CD8-positive, alpha-beta memory T cell (primary cell): ENCODE measurements at places on chromosomes 12 and 14.

DNA sequence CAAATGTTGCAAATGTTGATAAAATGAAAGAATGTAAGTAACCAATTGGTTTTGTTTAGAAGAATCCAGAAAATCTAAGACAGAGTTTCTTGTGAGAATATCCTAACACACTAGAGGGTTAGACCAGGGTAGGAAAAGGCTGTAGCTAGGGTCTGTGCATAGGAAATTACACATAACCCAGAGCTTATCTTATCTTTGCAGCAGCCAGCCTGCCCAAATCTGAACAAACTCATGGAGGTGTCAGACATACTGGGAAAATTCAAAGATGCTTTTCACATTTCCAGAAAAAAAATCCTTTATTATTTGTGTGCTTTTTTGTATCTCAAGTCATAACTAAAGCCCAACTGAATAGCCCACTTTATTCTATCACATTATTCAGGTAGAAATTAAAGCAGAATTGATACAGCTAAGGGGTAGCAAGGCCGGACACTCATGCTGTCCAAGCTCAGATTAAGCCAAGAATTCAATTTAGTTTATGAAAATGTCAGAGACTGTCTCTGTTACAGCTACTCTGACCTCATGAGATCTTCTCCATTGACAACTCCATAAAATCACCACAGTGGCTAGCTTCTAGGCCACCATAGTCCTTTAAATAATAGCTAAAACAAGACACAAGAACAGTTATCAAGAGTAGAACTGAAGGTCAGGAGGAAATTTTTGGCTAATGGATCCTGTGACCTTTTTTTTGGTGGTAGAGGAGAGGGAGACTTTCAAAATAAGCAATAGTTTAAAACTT, 169.6 kb upstream of the RASSF8 start:
- no peaks in the 10 kb centered on the region for H3K4me1 ChIP-seq
- DNase-seq, result no peak
- no peaks in the 10 kb centered on the region for H3K27me3 ChIP-seq
- no peak overlapping the region for H3K27ac ChIP-seq
- no peak overlapping the region for H3K4me3 ChIP-seq

- no peaks in the 10 kb centered on the region for H3K27me3 ChIP-seq
- peak overlapping the region; percentile 79 for H3K4me3 ChIP-seq
- no peaks in the 10 kb centered on the region for H3K36me3 ChIP-seq
- DNase-seq, result no peak
- no peak overlapping the region for H3K27ac ChIP-seq
Measured at GRCh38 chr14:88384718-88385117, 739 bp upstream of the SPATA7 start.

DNA sequence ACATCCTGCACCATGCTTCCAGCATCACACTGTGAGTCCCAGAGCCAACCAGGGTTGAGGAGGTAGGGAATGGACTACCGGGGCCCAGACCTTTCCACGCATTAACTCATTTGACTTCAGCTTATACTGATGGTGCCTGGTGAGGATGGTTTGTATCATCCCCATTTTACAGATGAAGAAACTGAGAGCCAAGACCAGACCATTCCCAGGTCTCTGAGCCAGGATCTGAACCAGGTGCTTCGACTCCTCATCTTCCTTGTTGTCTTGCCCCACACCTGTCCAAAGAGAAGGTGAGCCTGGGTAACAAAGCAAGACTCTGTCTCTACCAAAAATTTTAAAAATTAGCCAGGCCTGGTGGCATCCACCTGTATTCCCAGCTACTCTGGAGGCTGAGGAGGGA, 64.4 kb downstream of the MVK start:
- H3K27ac ChIP-seq, result no peak overlapping the region
- no peak overlapping the region for H3K4me3 ChIP-seq
- no peaks in the 10 kb centered on the region for H3K27me3 ChIP-seq
- H3K36me3 ChIP-seq, result no peaks in the 10 kb centered on the region

DNA sequence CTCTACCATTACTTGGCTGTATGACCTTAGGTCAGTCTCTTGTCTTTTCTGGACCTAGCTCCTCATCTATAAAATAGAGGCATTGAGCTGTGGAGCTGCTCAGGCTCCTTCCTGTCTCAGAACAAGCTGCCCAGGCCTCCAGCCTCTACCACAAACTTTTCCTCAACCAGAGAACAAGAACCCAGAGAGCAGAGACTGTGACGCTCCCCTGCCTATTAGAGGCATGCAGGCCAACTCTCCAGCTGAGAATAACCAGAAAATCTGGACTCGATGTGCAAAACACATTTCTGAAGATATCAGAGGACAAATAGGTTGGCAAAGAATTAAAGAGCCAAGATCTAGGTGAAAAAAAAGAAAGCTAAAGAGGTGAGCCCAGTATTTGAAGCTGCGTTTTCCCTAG, 17.8 kb upstream of the PNMA1 start:
- H3K4me3 ChIP-seq, result no peak overlapping the region
- peaks cover 9% of the 10 kb centered on the region for H3K4me1 ChIP-seq
- H3K27me3 ChIP-seq, result no peaks in the 10 kb centered on the region

DNA sequence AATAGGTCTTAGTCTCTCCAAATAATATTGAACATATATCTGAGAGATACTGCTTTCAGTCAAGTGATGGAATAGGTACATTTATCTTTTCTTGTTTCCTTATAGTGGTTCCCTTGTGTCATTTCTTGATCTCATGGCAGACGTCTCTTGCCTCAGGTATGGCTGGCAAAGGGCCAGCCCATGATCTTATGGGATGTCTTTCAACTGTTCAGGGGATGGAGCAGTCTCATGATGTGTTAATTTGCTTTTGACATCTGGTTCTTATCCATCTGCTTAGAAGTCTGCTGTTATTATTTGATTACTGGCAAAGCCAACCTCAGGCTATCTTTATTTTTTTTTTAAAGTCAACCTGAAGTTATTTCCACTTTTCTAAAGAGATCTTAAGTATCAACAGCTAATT, 262.9 kb downstream of the TMEM117 start:
- no peak overlapping the region for H3K4me3 ChIP-seq
- no peaks in the 10 kb centered on the region for H3K36me3 ChIP-seq
- H3K27ac ChIP-seq, result no peak overlapping the region
- no peaks in the 10 kb centered on the region for H3K4me1 ChIP-seq
